ENCODE measurements at places on chromosomes 3 and 15.

GRCh38 chr3:44355362-44356033 is 16.9 kb downstream of the TCAIM start:
- no peak for DNase-seq

DNA sequence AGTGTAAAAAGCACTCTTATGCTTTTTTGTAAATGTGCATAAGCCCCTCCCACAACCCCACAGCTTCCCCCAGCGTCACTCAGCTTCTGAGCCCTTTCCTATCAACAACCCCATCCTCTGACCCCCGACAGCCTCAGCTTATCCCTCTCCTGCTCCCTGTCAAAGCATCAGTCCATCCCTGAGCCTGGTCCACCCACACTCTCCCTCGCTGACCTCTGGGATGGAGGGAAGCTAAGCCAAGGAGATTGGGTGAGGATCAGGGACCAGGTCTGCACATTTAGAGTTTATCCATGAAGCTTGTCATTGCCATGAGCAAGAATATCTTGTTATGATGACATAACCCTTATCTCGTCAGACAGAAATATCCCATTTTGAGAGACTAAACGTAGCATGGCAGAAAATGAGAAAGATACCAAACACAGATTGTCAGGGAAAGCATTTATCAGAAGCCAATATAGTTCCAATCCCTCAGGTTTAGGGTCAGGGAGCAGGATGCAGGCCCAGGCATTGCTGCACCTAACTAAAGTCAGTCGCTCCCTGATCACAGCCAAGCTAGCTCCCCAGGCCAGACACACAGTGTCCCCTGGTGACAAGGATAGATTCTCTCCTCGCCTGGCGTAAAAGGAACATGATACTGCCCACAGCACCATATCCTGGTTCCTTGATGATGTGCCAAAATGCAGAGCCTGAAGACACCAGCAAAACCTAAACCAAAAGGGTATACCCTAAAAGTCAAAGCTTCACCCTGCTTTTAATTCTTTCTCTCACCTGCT is 66.9 kb downstream of the DCLK3 start:
- DNase-seq, result no peak

GRCh38 chr3:112539825-112540650 is 21.7 kb downstream of the ATG3 start:
- no peak for DNase-seq

- DNase-seq, result no peak
Observed at GRCh38 chr15:49860101-49860500, 239.3 kb downstream of the DTWD1 start.

- no peak for DNase-seq
Observed at GRCh38 chr15:66153549-66154415, 99.8 kb downstream of the MEGF11 start.

DNA sequence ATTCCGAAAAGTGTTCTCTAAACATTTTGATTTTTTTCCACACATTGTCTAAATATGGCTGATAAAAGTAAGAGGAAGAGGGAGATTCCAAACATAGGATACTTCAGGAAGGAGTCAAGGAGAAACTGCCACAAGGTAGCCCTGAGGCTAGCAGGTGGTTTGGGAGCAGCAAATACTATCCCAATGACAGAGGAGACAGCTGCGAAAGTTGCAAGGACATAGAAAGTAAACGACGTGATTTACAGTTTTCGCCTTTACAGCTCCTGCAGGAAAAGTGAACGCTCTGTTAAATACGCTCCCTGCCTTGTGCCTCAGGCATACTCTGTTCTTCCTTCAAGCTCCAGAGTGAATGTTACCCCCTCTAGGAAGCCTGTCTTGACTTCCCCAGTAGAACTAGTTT is 3.7 kb upstream of the FETUB start:
- no peak for DNase-seq

DNA sequence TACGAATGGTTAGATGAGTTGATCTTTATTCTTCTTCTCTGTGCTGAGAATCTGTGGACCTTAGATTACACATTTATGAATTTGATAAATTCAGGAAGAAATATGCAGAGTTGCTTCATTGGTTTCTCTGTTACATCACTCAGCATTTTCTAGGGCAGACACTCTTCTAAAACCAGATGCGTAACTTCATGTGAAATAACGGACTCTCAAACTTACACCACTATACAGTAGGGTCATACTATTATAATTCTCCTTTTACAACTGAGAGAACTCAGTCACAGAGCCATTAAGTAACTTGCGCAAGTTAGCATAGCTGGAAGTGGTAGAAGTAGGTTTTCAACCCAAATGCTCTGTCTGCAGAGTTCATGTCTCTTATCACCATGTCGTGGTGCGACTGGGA is 5.7 kb downstream of the TMEM207 start:
- no peak for DNase-seq

- DNase-seq, result no peak
Observed at GRCh38 chr3:61439122-61439458, 122.3 kb upstream of the PTPRG start.

DNA sequence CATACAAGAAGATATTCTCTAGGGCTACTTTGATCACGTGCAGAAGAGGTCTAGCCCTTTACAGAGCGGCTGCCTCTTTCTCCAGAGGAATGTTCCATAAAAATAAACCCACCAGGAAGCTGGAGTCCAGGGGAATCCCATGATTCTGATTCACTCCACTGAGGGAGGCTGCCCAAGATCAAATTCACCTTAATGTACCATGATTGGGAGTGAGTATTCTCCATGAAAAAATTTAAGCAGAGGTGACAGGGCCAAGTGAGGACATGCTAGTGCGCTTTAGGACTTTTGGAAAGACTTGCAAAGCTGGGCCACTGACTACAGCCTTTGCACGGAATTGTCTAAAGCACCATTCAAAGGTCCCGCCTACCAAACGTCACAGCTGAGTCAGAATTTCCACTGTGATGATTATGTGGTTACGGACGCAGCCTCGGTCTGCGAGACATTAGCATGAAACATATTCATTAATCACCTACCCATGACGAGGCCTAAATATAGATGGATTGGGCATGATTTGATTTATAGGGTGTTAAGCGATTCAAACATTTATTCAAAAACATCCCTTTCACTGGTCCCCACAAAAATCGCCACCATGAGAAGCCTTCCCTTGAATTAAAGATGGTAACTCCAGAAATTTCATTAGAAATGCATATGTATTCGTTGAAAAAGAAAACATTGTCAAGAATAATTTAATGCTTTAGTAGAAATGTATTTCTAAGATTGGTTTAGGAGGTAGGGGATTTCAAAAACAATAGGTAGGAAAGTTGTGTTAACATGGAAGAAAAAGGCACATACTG is 152.6 kb downstream of the GREM1 start:
- DNase-seq, result no peak

- DNase-seq, result no peak
Observed at GRCh38 chr3:26428992-26429391, 193.6 kb upstream of the LRRC3B start.

GRCh38 chr3:126100269-126100633 is 16.3 kb upstream of the SLC41A3 start:
- DNase-seq, result no peak

DNA sequence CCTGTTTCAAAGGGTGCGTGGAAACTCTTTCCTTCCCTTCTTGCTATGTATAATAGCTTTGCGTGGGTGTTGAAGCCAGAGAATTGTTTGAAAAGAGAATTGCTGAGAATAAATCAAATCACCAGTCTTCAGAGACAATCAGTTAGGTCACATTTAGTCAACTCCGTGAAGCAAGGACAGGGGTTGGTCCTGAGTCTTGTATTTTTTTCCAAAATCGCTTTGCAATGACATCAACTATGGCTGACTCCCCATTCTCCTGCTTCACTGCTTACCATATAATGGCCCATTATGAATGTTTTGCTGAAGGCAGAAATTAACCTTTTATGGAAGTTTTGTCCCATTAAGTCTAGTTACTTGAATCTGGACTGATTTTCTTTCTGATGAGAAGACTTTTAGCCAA is 852.8 kb downstream of the AGBL1 start:
- DNase-seq, result no peak

DNA sequence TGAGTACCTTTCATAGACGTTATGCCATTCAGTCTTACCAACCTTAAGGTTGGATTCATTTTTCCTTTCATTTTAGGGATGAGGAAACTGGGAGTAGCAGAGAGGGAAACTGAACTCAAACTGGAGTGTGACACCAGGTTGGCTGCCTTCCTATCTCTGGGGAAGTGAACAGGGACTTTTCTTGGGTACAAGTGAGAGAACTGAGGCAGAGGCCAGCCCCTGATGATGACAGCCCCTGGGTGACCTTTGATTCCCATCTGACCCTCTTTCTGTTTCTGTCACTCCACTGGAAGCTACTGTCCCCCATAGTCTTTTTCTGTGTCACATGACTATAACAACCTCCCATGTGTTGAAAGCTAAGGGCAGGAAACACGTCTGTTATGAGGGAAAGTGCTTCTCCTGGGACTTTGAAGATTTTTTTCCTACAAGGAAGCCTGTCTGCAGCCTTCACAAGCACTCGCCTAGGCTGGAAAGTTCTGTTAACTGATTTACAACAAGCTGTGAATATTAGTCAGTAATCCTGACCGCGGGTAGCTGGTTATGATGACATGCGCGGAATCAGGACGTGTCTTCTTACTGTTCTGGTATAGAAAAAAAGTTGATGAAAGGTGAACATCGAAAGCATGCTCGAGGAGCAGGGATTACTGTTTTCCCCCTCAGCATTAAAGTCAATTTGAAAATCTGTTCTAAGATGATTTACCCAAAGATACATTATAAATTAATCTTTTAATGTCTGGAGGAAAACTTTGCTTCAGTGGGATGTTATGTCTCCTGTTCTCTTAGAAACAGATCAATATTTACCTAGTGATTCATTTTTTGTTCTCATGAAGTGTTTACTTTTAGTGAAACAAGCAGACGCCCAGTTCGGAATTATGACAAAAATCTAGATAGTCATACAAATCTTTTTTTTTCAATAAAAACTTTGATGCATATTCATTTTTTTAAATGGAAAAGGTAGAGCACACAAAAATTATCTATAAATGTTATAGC is 31.5 kb downstream of the ABHD2 start:
- DNase-seq, result no peak

GRCh38 chr3:12316729-12317351 is 28.0 kb downstream of the PPARG start:
- DNase-seq, result no peak

- DNase-seq, result no peak
Observed at GRCh38 chr3:194014756-194015155, 121.2 kb upstream of the HES1 start.

DNA sequence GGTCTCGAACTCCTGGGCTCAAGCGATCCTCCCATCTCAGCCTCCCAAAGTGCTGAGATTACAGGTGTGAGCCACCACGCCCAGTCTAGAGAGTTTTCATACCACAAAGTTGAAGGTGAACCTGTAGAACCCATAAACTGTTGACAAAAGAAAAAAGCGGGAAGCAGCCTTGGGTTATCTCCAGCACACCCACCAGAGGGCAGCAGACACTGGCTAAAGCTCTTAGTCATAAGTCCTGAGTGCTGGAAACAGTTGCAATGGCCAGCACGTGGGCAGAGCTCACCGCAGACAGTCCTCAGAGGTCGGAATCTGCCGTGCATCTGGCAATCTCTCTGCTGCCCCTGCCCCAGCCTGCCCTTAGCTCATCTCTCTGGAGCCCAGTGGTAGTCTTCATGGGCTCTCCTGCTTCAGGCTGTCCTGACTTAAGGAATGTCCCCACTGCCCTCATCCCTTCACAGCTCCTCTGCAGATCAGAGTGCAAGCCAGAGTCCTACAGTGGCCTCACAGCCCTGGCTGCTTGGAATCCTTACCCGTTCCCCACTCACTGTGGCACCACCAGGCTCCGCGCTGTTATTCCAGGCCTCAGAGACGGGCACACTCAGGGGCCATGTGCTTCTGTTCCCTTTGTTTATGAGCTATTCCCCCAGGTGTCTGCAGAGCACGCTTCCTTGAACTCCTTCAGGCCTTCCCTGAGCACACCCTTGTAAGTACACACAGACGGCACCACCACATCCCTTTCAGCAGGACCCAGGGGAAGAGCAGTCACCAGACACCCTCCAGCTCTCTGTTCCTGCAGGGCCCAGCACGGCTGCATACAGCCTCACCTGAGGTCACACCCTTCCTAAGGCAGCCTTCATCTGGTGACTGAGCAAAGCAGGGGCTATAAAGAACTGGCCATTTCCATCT is 8.8 kb upstream of the ELP6 start:
- DNase-seq, result peak; percentile 78

GRCh38 chr3:56005196-56005805 is 463.0 kb downstream of the ERC2 start:
- DNase-seq, result no peak

DNA sequence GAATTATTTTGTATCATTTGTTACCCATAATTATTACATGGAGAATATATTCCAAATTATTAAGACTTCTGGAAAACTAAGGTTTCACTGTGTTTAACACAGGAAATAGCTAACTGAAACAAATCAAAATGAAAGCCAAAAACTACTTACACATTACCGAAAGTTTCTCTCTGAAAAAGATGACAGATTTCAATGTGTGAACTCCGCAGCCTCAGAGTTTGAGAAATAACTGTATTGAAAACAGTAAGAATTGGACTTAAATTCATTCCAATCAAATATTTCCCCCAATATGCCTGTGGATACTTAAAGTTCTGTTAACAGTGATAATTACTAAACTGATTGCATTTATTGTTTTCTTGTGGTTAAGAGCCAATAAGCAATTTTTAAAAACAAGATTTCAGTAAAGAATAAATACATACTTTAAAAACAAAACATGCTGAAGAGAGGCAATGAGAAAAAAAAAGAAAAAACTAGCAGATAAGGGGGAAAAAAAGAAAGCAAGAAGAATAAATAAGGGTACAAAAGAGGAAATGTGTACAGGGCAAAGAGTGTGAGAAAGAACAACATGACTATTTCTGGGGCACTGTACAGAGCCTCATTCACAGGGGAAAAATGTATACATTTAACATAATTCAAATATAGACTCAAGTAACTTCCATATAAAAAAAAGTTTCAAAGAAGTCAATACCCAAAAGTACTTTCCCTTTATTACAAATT is 30.7 kb downstream of the DENND4A start:
- DNase-seq, result no peak

DNA sequence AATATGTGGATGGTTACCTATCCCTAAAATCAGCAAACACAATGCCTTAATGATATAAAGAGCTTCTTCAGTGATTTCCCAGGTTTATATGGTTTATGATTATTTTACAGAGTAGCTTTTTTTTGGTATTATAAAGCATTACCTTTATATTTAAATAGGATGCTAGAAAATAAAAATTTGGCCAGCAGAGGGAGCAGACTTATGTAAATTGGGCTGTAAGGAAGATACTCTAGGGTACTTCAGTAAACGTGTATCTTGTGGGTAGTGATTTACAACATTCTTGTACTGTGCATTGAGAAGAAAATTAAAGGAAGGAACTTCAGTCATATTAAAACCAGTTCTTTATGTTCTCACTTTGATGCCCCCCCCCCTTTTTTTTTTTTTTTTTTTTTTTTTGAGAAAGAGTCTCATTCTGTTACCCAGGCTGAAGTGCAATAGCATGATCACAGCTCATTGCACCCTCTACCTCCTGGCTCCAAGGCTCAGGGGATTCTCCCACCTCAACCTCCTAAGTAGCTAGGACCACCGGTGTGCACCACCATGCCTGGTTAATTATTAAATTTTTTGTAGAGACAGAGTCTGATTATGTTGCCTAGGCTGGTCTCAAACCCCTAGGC is 167.9 kb downstream of the BBX start:
- no peak for DNase-seq

GRCh38 chr3:160607826-160608225 is 42.5 kb upstream of the KPNA4 start:
- DNase-seq, result no peak

- peak; percentile 54 for DNase-seq
Observed at GRCh38 chr3:49013738-49014660, 4.4 kb downstream of the DALRD3 start.
